Suppressor macrophage (primary cell): ENCODE measurements at places on chromosomes 11 and 22.

DNA sequence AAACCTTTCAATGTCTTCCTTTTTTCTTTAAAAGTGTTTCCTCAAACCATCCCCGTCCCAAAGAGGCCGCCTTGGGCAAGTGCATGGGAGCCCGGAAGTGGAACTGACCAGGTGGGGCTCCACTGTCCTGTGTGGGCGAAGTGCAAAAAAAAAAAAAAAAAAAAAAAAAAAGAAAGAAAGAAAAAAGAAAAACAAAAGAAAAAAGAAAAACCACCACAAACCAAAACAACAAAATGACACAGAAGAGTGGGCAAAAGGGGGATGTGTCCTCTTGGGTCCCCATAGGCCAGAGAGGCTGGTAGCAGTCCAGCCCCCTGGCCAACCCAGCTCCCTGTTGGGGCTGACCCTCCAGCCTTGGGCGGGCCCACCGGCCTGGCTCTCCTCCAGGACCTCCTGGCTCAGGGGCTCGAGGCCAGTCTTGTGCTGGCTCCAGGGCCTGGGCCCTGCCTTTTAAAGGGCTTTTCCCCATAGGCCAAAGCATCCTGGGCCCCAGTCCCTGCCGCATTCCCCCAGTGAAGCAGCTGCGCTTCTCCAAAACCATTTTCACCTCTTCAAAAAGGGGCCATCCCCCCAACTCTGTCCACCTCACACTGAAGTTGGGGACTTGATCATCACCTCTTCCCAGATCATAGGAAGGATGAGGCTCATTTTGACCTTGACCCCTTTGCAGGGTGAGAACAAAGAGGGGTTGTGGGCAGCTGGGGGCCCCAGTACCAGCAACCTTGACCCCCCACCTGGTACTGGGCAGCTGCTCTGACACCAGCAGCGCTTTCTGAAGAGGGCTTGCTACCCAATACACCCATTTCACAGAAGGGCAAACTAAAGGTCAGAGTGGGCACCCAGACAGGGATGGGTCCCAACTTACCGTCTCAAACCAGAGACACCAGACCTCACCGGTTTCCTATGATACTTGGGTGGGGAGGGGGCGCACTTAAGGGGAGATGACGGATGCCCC lies 9.4 kb downstream of the CBX6 start:
- peak; percentile 36 for DNase-seq

DNA sequence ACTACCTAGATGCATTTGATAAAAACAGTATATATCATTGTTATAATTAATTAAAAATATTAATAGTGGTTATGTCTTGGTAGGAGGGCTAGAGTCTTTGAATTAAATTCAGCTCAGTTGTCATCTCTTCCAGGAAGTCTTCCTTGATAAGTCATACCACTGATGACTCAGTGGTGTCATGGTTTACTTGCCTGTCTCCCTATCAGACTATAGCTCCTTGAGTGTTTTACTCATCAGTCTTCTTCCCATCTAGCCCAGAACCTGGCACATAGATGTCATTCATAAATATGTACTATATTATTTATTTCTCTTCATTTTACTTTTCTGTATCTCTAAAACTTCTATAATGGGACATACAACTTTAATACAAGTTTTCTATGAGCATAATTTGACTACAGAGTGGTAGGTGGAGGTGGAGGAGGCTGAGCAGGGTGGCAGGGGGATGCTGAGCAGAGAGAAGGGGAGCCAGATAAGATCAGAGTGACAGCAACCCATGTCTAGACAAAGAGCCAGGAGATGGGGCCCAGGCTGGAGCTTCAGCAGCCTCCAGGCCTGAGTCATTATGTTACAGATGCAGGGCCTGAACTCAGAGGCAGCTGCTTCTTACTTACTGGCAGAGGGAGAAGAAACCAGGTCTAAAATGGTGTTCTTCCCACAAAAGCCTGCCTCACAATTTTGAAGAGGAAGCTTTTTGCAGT lies 82.3 kb upstream of the PHOX2A start:
- peak; percentile 65 for DNase-seq

- no peak for DNase-seq
Measured at GRCh38 chr11:130103296-130103814, 33.7 kb downstream of the APLP2 start.

DNA sequence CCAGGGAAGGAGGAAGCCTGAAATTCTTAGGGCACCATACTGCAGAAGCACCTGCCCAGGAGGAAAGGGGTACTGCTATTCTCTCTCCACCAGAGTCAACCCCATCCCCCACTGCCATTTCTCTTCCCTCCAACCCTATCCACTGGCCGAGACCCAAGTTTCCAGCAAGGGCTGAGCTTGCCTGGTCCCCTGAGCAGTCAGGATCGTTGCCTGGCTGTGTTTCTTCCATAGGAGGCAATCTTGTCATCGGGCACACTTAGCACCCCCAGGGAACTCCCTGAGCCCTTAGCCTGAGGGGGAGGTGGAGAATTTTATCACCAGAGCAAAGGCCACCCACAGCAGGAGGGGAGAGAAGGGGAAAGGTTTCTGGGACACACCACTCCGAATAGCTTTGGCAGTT lies 115.8 kb upstream of the NECTIN1 start:
- DNase-seq: no peak

- DNase-seq: no peak
Measured at GRCh38 chr22:20390394-20390907, 3.5 kb upstream of the ZNF74 start.

- no peak for DNase-seq
Measured at GRCh38 chr22:44143579-44143978, 37.1 kb upstream of the PARVG start.

DNA sequence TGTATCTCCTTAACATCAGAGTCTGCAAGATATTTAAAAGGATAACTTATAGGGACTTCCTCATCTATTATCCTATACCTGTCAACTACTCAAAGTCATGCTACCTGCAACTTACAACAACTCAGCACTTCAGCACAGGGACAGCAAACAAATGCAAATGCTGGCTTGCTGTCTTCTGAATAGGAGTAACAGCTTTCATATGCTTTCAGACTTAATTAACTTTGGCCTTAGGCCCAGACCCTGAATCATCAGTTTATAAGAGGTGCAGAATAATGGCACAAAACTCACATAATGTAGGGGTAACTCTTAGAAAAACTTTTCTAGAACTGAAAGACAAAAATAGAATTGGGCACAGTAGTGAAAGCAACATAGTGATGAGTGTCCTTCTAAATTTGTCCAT lies 953.4 kb downstream of the DLG2 start:
- DNase-seq: no peak

DNA sequence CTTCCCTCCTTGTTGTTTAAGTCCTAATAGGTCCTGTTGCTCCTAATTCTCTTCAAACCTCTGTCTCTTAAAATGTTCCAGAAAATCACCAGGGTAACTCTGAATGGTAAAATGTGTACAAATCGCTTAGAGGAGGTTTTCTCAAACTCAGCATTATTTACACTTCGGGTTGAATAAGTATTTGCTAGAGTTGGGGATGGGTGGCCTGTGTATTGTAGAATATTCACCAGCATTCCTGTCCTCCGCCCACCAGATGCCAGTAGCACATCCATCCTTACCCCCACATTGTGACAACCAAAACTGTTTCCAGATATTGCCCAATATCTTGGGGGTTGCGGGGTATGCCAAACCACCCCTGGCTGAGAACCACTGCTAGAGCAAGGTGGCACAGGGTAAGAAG lies 64.4 kb upstream of the DDI1 start:
- DNase-seq: no peak

DNA sequence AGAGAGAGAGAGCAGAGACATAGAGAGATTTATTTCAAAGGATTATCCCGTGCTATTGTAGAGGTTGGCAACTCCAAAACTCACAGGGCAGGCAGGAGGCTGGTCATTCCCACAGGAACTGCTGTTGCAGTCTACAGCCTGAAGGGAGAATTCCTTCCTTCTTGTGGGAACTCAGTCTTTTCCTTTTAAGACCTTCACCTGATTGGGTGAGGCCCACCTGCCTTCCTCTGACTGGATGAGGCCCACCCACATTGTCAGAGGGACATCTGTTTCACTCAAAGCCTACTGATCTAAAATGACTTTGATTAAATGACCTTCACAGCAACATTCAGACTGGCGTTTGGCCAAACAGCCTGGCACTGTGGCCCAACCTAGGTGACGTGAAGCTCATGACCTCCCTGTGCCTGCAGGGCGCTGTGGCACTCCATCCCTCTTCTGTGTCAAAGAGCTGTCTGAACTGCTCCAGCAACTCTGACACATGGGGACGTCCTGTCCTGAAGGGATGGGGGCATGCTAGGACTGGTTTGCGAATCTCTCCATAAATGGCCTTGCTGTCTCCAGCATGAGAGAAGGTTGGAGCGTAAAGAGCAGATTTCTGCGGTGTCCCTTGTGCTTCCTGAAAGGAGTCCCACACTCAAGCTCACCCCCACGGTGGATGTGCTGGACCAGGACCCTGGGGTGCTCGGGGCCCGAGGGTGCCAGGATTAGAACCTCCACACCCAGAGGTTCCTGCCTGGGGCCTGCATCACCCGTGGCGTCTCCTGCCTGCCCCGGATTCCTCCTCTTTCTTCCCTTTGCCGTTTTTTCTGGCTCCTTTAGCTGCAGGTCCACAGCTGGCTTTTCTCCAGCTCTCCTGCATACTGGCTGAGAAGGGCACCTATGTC lies 20.7 kb downstream of the KRTAP5-5 start:
- no peak for DNase-seq

DNA sequence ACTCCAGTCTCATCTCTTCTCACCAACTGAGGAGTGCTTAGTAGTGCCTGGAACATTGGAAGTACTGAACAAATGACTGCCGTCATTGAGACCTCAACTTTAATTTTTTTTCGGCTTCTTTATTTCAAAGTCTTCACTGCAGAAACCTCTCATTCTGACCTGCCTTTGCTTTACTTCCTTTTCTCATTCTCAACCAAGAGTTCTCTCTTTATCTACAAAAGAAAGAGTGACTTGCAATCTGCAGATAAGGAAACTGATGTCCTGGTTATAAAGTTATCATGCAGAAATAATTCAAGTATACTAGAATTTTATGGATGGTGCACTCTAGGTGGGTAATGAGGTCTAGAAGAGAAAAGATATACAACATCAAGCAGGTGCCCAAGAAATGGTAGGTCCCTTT lies 1.2 kb upstream of the EED start:
- DNase-seq: peak; percentile 9

GRCh38 chr11:126440792-126441514 lies 85.5 kb downstream of the ST3GAL4 start:
- peak; percentile 75 for DNase-seq

- DNase-seq: no peak
Measured at GRCh38 chr11:125372088-125372487, 124.0 kb downstream of the FEZ1 start.

- no peak for DNase-seq
Measured at GRCh38 chr22:24011735-24012068, 598 bp downstream of the CABIN1 start.

DNA sequence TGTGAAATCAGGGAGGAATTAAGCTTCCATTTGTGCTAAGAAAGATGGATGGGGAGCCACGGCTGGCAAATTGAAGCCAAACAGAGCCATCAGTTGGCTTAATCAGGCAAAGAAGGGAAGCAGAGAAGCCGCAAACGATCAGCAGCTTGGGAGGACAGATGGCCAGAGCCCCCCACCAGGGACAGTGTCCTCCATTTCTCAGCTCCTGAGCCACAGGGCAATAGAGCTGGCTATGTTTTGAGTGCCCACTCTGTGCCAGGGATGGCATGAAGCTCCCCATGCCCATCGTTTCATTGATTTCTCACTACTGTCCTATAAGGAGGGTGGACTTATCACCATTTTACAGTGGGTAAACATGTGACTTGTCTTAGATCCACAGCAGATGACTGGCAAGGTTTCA lies 126.3 kb upstream of the ASPHD2 start:
- DNase-seq: no peak

GRCh38 chr11:13717331-13717730 lies 48.9 kb downstream of the FAR1 start:
- DNase-seq: no peak

DNA sequence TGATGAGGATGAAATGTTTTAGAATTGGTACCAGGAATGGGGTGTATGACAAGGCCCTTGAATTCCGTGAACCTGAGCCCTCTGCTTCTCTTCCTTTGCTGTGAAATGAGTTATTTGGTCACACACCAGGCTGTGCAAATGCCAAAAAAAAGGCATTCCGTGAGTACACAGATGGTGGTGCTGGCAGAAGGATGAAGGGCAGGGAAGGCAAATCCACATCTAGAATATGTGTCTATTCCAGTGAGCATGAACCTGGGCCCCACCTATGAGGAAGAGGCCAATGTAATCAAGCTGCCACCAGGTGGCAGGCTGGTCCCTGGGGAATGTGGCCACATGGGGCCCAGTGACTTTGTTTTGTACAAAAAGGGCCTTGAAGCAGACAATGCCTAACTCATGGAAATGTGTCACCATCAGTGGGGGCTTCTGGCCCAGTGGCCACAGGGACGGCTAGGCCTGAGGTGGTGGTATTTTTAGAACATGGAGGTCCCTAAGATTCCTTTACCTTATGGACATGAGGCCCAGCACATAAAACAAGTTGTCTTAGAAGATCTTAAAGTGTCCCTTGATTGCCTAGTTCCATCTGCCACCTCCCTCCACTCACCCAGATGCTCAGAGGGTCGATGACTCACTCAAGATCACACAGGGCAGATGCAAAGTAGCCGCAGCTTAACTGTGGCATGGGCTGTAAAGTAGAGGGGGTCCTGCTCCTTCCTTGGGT lies 3.9 kb upstream of the RNF215 start:
- DNase-seq: peak; percentile 83

GRCh38 chr11:93059117-93059957 lies 89.9 kb downstream of the MTNR1B start:
- DNase-seq: no peak

DNA sequence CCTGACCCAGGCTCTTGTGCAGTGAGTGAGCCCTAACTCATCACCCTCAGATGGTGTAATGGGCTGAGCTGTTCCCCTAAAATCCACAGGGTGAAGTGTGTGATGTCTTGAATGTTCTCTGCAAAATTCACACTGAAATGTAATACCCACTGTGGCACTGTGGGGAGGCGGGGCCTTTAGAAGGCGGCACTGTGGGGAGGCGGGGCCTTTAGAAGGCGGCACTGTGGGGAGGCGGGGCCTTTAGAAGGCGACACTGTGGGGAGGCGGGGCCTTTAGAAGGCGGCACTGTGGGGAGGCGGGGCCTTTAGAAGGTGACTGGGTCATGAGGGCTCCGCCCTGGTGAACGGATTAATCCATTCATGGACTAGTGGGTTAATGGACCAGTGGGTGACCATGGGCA lies 33.0 kb downstream of the CHID1 start:
- DNase-seq: no peak

DNA sequence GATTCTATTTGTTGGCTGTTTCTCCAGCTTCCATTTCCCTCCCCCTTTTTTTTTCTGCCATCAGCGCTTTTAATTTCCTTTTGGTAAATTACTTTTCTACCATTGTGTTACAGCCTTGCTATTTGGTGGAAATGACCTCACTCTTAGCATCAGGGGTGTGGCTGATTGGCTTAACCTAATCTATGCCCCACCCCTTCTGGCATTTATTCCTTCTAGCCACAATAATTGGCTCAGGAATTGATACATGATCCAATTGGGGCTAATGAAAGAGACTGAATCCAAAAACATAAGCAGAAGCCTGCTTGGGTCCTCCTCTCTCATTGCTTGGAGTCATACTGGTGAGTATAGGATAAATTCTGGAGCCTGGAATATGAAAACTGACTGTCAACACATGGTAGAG lies 402.4 kb upstream of the LRRC4C start:
- no peak for DNase-seq
